Cortex of kidney (tissue), 1 donor: ENCODE measurements at places on chromosomes 7 and 10.

- no peak for DNase-seq
These were observed 247.9 kb upstream of the PTN start for GRCh38 chr7:137591421-137591837.

GRCh38 chr7:48710995-48711394 is 213.4 kb upstream of the CDC14C start:
- no peak for DNase-seq

DNA sequence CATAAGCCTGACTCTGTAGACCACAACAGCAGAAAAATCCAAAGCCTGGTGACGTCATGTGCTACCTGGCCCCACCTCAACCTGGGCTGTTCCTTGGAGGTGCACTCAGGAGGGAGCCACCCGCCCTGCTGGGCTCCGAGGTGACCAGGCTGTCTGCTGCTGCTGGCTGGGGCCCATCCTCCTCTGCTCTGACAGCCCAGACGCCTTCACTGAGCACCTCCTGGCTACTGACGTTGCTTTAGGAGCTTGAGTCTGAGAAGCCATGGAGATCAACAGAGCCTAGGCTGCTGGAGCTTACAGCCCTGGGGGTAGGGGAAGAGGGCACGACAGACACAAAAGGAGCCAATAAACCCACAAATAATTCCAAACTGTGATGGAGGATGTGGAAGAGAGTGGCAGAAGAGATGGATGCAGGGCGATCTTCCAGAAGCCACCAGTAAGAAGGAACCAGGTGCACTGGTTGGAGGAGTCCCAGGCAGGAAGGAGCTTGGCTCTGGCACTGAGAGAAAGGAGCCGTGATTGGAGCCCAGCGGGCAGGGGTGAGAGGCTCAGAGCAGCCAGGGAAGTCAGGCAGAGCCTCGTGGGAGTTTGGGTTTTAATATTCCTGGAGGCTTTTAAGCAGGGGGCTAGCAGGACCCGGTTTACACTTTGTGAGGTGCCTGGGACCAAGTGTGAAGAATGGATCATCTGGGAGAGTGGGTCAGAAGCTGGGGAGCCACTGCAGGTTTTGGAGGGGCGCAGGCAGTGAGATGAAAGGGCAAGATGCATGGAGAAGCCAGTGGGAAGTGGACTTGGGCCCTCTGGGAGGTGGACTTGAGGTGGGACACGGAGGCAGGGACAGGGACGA is 1.7 kb upstream of the PTPRE start:
- no peak for DNase-seq

DNA sequence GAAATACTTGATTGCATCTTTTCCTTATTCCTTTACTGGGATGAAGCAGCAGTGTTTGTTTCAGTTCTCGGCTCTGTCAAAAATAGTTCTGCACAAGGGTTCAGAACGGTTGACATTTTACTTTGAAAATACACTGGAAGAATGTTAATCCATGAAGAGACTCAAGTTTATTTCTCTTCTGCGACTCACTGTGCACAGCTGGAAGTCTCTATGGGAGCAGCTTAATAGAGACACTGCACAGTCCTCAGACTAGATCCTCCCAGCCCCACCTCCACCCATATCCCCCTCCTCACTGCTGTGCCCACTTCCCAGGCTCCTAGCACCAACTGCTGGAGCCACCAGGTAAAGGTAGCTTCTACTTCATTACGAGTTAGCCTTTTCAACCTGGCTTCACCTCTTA is 517.8 kb downstream of the GRID1 start:
- DNase-seq: no peak

DNA sequence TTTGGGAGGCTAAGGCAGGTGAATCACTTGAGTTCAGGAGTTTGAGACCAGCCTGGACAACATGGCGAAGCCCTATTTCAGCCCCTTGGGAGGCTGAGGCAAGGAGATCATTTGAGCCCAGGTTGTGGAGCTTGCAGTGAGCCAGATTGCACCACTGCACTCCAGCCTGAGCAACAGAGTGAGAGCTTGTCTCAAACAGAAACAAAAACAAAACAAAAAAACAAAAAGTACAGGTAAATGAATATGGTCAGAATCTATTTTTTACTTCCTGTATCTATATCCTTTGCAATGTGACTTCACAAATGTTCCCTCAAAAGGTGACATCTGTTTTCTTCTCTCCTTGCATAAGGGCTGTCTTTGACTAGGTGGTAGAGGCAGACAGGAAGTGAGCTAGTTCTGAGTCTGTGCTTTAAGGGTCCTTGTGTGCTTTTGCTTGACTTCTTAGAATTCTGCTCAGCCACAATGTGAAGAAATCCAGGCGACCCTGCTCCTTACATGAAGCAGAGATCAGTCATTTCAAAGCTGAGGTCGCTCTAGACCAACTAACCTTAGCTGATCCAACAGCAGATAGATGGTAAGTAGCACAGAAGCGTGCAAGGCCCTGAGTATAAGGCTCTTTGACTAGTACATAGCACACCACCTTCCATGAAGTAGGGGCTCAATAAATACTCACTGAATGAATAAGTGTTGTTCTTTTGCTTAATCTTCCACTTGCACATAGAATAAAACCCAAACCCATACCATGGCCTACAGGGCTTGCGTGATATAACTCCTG is 423.2 kb upstream of the PCDH15 start:
- DNase-seq: no peak

GRCh38 chr10:93437946-93438612 is 44.1 kb downstream of the MYOF start:
- no peak for DNase-seq

DNA sequence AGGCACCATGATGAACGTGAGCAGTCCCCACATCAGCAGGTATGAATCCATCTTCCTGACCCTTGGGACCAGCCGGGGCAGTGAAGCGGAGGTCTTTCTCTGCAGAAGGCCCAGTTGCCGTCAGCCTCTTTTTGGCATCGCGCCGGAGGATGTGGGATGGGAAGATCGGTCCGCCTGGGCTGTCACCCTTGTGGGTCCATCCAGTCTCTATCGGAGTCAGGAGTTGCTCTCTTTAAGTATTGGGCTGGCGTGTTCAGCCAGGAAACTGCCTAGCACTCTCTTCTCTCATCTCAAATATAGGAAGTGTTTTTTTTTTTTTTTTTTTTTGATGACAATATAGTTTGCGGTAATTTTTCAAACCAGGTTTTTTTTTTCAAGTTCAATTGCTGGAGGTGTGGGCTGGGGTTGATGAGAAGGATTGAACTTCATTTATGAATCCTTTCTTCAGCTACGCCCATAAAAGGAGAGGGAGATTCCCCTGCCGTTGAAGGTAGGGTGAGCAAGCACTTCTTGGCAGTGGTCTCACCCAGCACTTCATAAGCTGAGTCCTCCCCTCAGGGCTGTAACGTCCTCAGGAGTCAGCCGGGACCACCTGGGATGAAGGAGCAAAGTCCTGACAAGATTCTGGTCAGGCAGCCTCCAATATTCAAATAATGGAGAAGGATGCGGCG is at the start of gene IL2RA:
Gene IL2RA (minus strand): TSS at position 267 of the 671 bp plus-strand sequence. CDS start 216 bp downstream, at position 51.
- no peak for DNase-seq

GRCh38 chr10:55091691-55092328 is 290.8 kb upstream of the PCDH15 start:
- no peak for DNase-seq

GRCh38 chr10:60031664-60032063 is 125.3 kb upstream of the CCDC6 start:
- no peak for DNase-seq

GRCh38 chr10:110425684-110426293 is 71.9 kb upstream of the DUSP5 start:
- no peak for DNase-seq

DNA sequence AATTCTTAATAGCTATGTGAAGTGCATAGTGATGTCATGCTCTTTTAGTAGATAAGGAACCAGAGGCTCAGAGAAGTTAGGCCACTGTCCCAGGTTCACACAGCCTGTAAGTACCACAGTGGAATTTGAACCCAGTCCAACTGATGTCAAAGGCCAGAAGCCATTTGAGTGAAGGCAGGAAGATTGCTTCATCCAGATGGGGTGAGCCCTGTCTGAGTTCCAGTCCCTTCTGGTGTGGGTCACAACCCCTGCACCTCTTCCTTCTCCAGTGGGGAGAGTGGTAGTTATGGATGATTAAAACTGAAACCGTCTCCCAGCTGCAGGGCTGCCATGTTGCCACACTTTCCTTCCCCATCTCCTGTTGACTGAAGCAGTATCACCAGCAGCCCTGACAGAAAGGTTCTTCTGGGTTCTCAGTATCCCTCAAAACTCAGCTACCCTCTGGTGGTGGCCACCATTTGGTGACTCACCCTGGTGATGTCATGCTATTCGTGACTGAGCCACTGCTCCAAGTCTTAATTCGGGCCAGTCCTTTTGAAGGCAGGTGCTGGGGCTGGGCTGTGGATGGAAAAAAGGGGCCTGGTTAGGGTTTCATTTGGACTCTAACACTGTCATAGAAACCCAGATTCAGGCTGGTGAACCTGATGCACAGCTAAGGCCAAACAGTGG is 1.5 kb upstream of the C10orf95 start:
- no peak for DNase-seq

- DNase-seq: no peak
These were observed 61.0 kb downstream of the CFAP46 start for GRCh38 chr10:132881186-132881920.

DNA sequence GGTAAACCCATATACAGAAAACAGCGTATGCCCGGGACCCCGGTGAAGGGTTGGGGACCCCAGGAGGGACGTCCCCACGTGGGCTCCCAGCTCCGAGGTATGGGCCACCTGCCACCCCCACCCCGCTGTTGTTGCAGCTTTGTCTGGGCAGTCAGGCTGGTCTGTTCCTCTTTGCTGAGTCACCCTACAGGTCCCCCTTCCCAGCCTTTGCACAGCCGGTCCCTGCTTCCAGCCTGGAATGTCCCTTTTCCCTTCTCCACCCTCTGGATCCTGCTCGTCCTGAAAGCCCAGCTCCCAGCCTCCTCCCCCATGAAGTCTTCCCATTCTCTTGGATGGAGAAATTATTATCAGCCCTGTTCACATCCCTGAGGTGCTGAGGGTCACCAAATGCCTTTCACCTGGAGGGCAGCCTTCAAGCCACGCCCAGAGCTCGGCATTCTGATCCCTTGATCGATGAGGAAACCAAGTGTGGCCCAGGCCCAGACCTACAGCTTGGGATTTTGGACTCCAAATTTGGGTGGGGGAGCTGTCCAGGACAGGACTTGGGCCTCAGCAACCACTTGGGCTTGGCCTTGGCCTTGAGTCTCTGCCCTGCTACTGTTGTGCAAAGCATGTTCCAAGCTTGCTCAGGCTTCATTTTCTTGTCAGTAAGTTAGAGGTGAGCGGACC is 2.6 kb downstream of the CLDN4 start:
- DNase-seq: no peak

DNA sequence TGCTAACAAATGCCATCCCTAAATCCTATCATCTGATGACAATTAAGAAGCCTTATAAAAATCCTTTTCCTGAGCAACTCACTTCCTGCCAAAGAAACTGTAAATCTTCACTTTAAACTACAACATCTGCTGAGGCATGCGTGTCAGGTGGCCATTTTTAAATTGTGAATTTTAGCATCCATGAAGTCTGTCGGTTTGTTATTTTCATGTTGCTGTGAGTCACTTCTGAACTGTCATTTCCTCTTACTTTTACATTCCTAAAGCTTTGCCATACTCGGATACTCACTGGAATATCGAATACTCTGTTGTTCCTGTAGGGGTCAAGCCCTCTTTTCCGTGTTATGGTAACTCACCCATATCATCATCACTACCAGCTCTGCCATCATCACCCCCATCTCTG is 34.3 kb upstream of the TMEM26 start:
- no peak for DNase-seq

DNA sequence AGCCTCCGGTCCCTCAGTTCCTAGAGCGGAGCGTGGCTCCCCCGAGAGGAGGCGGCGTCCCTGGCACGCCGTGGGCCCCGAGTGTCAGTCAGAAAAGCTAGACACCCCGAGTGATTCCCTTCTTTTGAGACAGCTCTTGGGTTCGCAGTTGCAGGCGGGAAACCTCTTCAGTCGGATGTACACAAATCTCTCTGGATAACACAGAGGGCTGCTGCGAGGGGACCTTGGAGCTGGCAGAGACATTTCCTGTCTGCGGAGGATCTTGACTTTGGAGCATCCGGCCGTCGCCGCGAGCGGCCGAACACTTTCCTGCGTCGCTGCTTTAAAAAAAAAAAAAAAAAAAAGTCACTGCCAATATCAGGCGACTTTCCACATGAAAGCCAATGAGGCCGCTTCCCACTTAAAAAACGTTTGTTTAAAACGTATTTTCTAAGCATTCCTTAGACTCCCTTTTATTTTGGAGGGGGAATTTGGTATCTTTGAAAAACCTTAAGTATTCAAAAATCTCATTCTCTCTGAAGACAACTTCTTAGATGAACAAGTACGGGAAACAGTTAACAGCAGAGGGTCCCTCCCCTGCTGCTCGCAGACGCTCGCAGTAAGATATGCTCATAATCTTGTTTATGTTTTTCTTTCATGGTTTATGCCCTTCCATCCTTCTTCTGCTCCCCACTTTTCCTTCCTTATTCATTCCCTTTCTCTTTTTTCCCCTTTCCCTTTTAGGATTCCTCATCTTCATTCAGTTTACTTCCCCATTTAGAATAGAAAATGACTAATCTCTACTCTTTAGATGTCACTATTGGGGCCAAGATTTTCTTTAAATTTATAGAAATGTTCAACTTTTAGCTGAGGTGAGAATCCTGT is 10.0 kb downstream of the HHEX start:
- DNase-seq: no peak

GRCh38 chr7:16728811-16729210 is 24.7 kb upstream of the TSPAN13 start:
- DNase-seq: no peak

GRCh38 chr7:151550656-151551286 is 31.1 kb upstream of the RHEB start:
- DNase-seq: no peak

DNA sequence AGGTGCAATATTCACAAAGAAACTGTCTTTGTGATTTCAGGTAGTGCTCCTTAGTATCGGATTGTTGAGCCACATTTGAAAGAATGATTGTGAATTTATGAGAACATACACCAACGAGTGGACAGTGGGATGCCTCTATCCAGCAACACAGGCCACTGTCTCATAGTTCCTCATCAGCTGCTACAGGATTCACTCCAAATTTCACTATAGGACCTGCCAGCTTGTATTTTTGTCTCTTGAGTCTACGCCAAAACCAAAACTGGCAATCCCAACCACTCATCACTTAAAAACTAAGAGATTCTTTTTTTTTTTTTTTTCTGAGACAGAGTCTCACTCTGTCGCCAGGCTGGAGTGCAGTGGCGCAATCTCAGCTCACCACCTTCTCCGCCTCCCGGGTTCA is 964.5 kb downstream of the CNTNAP2 start:
- DNase-seq: no peak

- no peak for DNase-seq
These were observed 5.9 kb downstream of the SCART1 start for GRCh38 chr10:133459454-133460207.
